Activated CD4-positive, alpha-beta memory T cell treated with anti-CD3 and anti-CD28 coated beads for 36 hours (primary cell): ENCODE measurements at places on chromosomes 2 and 18.

GRCh38 chr2:143157001-143157400, 27.8 kb downstream of the ARHGAP15 start:
- DNase-seq = no peak

DNA sequence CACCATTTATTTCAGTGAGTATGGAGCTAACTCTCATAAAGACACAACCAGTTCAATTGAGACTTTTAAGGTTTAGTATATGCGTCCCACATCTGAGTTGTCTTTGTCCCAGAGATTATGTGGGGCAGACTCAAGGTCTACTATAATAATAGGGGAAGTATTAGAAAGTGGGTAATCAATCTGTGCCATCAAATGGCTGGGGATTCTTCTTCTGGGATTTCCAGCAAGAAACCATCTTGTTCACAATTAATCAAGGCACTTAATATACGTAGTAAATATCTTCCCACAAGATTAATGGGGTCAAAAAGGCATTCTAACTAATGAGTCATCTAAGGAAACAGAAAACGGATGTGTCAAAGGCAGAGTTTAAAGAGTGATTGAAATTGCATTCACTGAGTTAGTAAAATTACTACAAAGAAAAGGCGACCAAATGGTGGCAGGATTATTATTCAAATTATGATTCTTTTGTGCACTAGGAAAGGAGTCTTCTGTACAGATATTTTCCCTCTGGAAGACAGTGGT, 179.8 kb upstream of the REG3G start:
- no peak for DNase-seq

GRCh38 chr2:185947722-185948121, 209.1 kb downstream of the FSIP2 start:
- DNase-seq = no peak

DNA sequence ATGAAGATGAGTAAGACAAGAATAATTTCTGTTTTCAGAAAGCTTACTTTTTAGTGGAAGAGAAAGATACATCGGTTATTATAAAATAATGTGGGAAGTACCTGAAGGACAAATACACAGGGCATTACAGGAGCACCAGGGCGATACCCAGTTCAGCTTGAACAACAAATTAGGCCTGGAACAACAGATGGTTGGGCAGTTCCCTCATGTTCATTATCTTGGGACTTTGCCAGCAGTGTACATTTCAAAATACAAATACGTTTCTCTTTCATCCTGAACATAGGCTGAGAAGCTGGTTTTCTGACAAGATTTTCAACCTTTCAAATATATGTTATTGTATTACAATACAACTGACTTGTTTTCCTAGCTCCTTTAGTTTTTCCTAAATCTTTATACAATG, 79.6 kb downstream of the TGIF1 start:
- no peak for DNase-seq

DNA sequence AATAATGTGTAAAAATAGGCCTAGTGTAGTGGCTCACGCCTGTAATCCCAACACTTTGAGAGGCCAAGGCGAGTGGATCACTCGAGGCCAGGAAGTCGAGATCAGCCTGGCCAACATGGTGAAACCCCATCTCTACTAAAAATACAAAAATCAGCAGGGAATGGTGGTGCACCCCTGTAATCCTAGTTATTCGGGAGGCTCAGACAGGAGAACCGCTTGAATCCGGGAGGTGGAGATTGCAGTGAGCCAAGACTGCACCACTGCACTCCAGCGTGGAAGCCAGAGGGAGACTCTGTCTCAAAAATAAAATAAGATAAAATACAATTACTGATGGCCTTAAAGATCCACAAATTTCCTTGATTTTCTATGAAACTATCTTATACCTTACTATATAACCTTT, 3.8 kb downstream of the ATF2 start:
- DNase-seq = no peak

DNA sequence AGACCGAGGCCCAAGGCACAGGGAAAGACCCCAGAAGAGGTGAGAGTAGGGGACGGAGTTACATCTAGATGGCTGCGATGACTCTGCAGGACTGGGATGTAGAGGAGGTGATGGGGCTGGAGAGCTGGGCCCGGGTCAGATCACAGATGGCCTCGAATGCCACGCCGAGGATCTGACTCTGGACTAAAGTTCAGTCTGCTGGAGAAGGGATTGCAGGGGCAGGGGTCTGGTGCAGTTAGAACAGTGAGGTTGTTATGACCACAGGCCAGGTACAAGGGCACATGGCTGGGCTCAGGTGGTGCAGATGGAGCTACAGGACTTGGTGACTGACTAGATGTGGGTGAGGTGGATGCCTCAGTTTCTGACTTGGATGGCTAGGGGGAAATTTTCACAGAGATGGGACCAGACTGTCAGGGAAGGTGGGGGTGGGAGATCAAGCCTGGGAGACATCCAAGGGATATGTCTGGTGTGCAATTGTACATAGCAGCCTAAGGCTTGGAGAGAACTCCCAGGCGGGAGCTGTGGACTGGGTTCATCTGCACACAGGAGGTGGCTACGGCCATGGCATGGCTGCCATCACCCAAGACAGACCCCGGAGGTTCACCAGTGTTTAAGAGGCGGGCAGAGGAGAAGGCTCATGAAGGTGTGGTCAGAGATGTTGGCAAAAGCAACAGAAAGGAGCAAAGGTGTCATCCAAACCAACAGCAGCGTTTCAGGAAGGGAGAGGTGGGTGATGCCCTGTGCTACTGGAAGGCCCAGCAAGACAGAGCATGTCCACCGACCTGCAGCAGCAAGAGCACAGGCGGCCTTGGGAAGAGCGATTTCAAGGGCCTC, 66.9 kb downstream of the CIB4 start:
- no peak for DNase-seq

DNA sequence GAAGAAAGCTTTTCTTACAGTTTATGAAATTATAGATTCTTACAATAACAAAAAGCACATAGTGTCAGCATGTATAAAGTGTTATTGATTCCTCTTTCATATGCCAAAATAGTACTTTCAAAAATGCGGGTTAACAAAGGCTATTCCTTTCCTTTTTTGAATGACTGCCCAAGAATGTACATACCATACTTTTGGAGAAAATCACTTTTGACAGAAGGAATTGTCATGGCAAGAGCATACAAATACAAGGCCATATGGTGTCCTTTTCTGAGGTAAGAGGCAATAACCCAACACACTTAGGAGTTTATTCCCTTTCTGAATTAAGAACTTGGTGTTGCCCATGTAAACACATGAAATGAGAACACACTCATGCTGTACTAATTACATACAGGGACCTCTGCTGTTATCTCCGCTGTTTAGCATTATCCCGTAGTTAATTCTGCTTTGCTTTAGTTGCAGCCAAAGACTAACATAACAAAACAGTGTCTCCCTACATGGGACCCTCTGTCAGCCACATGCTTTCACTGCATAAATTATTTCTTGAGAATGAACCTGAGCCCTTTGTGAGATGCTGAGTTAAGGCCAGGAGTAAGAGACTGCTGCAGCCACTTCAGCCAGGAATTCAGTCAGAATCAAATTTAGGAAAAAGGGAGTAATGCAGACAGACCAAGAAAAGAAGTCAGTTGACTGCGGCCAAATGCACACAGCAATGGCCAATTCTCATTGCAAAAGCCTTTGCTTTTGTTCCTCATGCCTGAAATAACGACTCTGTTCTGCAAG, 67.0 kb downstream of the CDH2 start:
- no peak for DNase-seq

DNA sequence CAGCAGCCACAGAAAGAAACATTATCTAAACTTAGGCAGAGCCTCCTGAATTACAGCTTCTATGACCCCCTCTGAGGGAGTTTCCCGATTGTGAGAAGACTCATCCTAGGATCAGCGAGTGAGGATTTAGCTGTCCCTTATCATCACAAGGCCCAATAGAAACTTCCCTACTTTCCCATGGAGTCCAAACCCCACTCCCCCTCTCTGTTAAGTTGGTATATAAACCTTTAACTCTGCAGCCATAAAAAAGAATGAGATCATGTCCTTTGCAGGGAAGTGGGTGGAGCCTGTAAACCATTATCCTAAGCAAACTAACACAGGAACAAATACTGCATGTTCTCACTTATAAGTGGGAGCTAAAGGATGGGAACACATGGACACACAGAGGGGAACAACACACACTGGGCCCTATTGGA, 78.8 kb downstream of the MYL12B start:
- no peak for DNase-seq

GRCh38 chr2:233714121-233714520, 1.4 kb downstream of the UGT1A5 start:
- no peak for DNase-seq

DNA sequence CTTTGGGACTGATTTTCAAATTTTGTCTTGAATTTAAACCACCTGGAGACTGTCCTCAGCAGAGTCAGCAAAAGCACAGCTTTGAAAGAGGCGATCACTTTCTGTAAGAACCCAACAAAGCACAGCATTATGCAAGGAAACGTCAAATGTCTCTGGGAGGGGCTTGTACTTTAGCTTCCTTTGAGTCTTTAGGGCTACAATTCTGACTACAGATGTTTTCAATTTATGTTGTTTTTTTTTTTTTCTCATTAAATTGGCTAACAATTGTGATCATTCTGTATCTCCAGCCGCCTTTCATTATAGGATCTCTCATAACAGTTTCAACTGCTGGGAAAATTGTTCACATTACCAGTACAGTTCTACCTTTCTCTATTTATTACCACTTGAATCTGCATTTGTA, 48.3 kb downstream of the COL3A1 start:
- no peak for DNase-seq

GRCh38 chr2:128252501-128252900, 66.2 kb downstream of the HS6ST1 start:
- DNase-seq = no peak

DNA sequence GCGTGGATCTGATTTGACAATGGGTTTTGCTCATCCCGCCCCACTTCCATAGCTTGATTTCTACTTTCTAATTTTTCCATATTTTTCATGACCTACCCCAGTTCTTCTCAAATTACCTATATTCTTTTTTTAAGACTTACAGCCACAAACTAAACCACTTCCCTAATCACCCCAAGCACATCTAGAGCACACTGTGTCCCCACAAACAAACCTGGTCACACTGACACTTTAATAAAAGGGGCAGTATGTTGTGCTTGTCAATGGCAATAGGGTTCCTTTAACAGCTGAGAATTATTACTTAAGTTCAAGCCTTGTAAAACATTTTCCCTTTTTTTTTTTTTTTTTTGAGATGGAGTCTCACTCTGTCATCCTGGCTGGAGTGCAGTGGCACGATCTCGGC, 47.1 kb downstream of the MREG start:
- no peak for DNase-seq

- DNase-seq = no peak
Measured at GRCh38 chr18:37107748-37108522, 279.0 kb downstream of the KIAA1328 start.

GRCh38 chr18:51516478-51517038, 319.1 kb upstream of the MEX3C start:
- DNase-seq = no peak

- no peak for DNase-seq
Measured at GRCh38 chr18:65994302-65994701, 243.5 kb downstream of the CDH7 start.

DNA sequence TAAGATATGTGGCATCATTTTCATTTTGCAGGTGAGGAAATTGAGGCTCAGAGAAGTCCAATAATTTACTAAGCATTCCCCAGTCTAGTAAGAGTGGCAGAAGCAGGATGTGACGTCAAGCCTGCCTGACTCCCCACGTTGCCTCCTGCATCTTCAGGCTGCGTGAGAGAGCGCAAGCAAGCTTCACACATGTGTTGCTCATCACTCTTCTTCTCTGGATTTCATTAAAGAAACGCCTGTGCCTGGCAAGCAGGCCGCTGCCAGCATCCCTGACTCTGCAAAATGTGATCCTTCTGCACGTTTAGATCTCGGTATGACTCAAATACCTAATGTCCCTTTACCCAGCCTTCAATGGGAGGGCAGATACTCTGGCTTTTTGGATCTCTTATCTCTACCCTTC, 96.8 kb downstream of the PRKCE start:
- DNase-seq = peak; percentile 12

- DNase-seq = no peak
Measured at GRCh38 chr2:29777161-29777560, 144.2 kb downstream of the ALK start.

GRCh38 chr2:95388856-95389244, 13.7 kb upstream of the FAHD2A start:
- DNase-seq = no peak

DNA sequence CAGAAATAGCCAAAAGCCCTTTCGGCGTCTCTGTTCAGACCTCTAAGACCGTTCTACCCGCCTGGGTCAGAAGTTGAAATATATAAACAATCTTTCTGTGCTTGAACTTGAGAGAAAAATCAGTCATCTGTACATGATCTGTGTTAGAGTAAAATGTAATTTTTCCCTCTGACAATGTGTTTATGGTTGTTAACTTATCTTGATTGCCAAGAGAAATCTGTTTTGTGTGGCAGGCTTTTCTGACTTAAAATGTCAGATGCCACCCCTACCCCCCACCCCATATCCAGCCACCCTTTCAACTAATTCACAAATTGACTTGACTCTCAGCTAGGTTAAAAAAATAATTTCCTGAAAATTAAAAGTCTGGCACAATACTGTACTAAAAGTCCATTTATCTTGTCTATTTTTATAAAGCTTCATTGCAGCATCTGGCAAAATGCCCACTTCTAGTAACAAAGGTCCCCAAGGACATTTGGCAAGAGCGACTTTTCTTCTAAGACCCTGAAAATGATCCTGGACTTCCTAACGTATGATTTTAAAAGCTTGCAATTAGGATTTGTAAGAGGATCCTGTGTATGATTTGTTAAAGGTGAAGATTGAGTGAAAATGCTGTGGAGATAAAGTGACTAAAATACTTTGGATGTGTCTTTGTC, 304.2 kb downstream of the EPHA4 start:
- DNase-seq = no peak

- DNase-seq = no peak
Measured at GRCh38 chr18:39845631-39846030, 2109.4 kb upstream of the PIK3C3 start.

DNA sequence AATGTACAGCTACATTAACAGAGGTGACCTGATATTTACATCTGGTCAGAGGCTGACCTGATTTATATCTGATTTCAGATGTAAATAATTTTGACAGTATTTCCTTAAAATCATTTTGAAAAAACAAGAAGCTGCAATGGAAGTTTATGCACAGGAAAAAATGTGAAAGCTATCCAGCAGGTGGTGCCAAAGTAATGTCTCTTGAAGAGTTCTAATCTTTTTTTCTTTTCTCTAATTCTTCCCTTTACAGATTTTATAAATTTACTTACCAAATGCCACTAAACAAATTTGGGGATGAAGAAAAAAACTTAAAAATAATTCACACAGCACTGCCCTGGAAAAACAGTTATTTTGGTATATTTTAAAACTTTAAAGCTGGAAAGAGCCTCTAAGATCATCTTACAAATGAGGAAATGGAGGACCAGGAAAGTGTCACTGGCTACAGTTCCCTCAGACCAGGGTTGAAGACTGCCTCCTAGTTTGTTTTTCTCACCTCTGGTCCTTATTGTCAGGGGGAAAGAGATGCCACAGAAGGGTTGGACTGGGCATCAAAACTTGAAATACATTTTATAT, 16.4 kb upstream of the FBLN7 start:
- DNase-seq = peak; percentile 22

DNA sequence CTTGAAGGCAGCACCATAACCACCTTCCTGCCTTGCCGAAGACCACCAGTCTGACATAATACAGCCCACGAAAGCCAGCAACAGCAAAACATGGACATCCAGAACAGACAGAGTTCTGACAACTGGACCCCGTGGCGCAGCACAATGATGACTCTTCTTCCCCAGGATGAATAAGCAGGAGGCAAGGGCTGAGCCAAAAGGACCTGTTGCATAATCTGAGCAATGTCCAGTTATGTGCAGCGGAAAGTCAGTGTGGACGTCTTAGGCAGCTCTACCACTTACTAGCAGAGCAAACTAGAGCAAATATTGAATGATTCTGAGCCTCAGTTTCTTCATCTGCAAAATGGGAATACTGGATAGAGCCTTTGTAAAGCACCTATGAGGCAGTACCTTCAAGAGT, 225.1 kb downstream of the ZBTB7C start:
- DNase-seq = no peak
